Panc1 (cell line): ENCODE measurements at places on chromosomes 3 and 15. TPM values are rescaled to one million over a fixed set of nuclear protein-coding genes. Genes with fewer than 3 reads are reported as not detected.

Gene LEKR1
- total RNA-seq = not detected

Gene CFAP161
- total RNA-seq = 2.7 TPM

DNA sequence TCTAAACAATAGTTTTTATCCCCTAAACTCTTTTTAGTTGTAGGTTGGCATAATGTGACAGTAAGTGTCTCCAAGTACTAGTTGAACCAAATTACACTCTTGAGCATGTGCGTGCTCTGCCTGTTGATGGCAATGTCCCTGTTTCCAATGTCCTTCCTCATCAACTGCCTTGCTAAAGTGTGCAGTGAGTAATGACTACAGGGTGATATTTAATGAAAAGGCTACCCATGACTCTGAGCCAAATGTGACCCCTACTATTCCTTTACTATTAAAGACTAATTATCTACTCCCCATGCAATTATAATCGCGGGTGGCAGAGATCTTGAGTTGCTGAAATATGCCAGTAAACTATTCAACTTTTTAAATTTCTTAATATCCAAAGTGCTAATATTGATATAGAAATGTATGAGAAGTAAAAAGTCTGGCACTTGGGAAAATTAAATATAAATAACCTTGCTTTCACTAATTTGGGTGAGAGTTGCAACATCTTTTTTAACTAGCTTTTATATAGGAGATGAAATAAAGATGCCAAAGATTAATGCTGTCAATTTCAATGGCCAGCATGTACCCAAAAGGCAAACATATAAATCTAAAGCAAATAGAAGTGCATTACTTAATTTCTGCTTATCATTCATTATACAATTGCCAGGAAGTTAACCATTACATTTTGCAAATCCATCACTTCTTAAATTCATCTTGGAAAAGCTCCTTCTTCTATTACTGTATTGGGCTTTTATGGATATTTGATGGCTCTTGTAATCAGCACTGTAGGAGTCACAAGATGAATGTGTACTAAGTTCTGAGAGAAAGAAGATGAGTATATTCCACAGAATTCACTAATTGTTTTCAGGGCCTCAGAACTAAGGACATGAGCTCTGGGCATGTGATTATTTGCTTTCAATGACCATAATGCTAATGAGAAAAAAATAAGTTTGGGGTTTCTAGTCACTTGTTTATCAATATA is 518.2 kb upstream of the NAALADL2 start:
- H3K36me3 ChIP-seq = no peaks in the 10 kb centered on the region
- DNase-seq = no peak
- no peaks in the 10 kb centered on the region for H3K27me3 ChIP-seq
- no peaks in the 10 kb centered on the region for H3K4me1 ChIP-seq
- no peak overlapping the region for H3K4me3 ChIP-seq
- H3K27ac ChIP-seq = no peak overlapping the region

DNA sequence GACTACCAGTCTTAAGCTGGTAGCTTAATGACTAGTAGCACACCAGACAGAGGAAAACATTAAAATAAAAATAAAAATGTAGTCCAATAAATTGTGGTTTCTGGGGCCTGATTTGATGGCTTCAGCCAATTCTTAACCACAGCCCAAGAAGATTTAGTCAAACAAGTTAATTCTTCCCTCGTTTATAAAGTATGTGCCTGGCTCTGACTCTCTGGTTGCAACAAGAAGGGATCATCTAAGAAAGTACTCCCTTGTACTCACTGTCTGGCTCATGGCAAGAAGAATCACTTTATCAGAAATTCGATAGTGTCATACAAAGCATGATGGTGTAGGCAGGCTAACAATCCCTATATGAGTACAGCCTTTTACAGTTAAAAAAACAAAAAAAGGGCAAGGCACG is 141.9 kb downstream of the P3H2 start:
- H3K27me3 ChIP-seq = no peaks in the 10 kb centered on the region
- DNase-seq = no peak
- H3K4me3 ChIP-seq = no peak overlapping the region
- H3K36me3 ChIP-seq = no peaks in the 10 kb centered on the region
- H3K4me1 ChIP-seq = peaks cover 11% of the 10 kb centered on the region; the same call in 1 of the 2 replicates

DNA sequence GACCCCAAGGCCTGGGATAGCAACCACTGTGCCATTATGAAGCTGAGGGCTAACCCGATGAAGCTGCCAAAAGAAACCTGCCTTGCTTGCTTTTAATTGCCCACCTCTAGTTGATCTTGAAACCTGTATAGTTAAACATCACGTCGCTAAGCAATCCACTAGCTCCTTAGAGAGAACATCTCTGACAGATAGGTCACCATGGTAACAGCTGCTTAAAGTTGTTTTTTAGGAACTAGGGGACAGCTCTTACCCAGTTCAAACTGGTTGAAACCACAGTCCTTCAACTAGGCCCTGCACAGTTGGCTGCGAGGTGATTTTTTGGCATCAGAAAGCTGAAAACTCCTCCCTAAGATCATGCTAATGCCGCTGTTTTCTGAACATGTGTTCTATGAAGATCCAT is 135.7 kb downstream of the EBLN2 start:
- peaks cover 3% of the 10 kb centered on the region; the same call in 1 of the 2 replicates for H3K27me3 ChIP-seq
- DNase-seq = no peak
- no peaks in the 10 kb centered on the region for H3K36me3 ChIP-seq
- H3K27ac ChIP-seq = no peak overlapping the region
- no peak overlapping the region for H3K4me3 ChIP-seq
